ENCODE measurements at places on chromosomes 12 and 14.

GRCh38 chr12:121036810-121037326, 2.2 kb downstream of the OASL start:
- DNase-seq = peak; percentile 24

DNA sequence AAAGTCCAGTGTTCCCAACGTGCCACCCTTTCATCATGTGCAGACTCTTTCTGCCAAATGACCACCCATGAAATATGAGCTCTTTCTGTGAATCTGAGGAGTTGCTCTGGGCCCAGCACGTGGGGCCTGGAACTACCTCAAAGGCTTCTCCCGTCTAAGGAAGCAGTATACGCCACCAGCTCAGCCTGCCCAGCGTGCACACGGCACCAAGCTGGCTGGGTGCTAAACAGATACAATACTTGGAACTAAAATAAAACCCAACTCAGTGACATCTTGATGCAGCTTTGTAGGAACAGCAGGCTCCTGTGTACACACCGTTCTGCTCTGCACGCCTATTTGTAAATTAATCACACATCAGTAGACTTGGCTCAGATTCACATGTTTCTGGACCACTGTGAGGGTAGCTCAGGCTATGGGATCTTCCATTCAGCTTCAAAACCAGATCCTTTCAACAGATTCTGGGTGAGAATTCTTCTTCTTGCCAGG, 74.8 kb downstream of the ARL6IP4 start:
- DNase-seq = no peak

GRCh38 chr12:3651585-3652424, 101.1 kb downstream of the CRACR2A start:
- no peak for DNase-seq

GRCh38 chr12:92096346-92097136, 49.1 kb downstream of the BTG1 start:
- DNase-seq = no peak

GRCh38 chr12:129195081-129195480, 341.8 kb downstream of the GLT1D1 start:
- no peak for DNase-seq

DNA sequence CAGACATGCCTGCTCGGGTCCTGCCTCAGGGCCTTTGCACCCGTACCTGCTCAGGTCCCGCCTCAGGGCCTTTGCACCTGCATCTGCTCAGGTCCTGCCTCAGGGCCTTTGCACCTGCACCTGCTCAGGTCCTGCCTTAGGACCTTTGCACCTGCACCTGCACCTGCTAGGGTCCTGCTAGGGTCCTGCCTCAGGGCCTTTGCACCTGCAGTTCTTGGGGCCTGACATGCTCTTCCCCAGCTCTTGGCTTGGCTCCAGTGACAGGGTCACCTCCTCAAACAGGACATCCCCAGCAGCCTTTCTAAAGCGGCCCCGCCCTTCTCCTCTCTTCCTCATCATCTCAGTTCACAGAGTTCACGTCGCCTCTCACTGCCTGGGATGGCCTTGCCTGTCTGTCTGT, 54.9 kb upstream of the NCOR2 start:
- no peak for DNase-seq

GRCh38 chr12:26195641-26196420, 458 bp downstream of the SSPN start:
- peak; percentile 80 for DNase-seq

- no peak for DNase-seq
These were observed 151.9 kb downstream of the KITLG start for GRCh38 chr12:88428350-88428749.

DNA sequence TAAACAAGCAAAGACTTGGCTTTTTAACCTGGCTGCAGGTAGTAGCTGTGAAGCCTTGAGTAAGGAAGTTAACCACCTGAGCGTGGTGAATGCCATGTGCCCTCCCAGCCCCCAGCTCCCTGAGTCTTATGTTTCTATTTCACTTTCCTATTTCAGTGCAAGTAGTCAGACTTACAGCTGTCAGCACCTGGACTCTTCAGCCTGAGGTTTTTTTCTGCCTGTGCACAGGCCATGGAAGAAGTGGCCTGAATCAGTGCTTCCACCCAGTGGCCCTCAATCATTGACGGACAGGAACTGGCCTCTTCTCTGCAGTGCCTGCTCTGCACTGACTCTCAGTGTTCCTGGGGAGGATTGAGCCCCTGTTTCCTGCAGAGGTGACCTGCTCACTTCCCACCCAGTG, 796.4 kb downstream of the MED13L start:
- no peak for DNase-seq

- no peak for DNase-seq
These were observed 50.9 kb downstream of the RPH3A start for GRCh38 chr12:112842441-112842840.

DNA sequence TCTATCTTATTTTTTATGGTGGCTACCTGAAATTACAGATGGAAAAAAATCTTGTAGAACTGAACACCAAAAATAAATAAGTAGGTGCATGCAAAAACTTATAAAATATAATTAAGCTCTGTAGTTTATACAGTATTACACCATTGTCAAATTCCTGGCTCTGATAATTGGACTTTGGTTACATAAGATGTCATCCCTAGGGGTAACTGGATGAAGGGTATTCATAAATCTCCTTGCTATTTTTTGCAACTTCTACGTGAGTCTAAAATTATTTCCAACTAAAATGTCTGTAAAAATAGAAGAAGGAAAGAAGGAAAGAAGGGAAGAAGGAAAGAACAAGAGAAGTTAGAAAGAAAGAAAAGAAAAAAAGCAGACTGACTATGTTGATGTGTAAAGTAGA, 716.6 kb downstream of the BCL11B start:
- no peak for DNase-seq

Data from myocyte (in vitro differentiated cells).